ENCODE measurements at places on chromosomes 4 and X.
A peak's percentile ranks its signal among the peaks of the same experiment; 100 is the strongest.

- no peak for DNase-seq
Measured at GRCh38 chr4:16264798-16265197, 38.5 kb upstream of the TAPT1 start.

DNA sequence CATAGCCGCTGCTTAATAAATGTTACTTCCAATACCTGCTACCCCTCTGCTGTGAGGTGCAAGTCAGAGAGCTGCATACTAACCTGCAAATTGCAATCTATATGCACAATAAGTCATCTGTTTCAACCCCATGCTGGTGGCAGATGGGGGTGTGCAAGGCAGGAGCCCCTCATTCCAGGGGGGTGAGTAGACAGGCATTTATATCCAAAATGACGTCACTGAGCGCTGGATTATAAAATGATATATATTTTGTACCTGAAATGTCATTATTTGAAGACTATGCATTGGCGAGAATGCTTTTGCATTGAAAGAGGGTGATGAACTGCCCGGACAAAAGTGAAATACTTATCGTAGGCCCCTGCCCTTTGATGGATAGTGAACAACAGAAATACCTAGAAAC is 24.7 kb downstream of the RBMX2 start:
- no peak for DNase-seq

- no peak for DNase-seq
Measured at GRCh38 chrX:38379088-38379487, 26.7 kb downstream of the OTC start.

DNA sequence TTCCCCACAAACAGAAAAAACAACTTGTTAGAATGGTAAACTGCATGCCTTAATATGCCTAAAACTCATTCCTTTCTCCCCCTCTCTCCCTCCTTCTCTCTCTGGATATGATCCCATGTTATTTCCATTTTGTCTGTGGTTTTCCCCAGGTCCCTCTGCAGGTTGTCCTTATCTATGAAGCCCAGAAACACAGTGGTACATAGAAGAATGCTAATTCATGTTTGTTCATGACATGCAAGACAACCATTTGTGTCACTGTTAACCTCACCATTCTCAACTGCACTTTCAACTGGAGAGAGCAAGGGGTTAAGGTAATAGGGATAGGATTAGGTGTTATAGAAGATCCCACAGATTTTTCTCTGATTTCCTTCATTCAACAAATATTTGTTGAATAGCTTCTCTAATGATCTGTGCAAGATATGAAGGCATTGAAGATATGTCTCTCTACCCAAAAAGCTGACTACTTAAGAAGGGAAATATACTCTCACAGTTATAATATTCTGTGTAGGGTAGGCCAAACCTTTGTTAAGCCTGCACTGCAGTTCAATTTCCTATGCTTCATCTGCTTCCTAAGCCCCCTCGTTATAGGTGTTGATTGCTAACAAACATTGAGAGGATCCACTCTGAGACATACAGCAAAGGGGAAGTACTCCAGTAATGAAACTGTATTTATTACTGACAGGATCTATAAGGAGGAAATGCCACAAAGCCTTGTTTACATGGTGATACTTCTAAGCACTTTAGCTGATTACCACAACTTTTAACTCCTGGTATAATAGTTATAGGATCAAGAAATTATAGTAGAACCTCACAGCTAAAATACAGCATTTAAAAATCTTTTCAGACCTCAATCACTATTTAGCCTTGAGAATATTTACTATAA is 96.1 kb downstream of the FRYL start:
- no peak for DNase-seq

DNA sequence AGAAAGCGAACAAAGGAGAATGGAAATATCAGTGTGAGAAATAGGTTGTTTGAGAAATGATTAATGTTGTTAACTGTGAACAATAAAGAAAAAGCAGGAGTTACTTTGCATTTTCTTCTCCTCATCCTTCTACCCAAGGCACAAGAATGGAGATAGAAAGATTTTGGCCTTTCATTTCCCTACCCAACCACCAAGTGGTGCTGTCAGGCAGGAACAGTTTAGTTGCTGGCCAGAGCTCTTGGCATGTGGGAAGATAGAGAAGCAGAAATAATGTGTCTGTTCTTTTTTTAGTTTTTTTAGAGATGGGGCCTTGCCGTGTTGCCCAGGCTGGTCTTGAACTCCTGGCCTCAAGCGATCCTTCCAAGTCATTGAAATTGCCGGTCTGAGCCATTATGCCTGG is 12.8 kb downstream of the HOPX start:
- DNase-seq, result no peak

DNA sequence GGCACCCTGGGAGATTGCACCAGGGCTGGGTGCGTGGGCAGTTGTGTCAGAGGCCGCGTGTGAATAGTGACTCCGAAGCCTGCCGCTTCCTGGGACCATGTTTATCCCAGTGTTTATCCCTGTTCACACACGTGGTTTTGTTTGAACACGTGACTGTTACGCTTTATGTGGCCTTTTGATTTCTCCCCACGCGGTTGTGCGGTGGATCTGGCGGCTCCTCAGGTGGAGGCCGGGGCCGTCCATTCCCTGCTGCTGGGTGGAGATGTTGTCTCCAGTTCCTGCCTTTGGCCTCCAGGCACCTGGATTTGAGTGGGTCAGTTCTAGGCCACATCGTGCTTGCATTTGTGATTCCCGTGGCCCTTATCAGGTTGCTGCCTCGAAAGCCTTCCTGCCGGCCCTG is 35.1 kb downstream of the NELFA start:
- DNase-seq, result no peak

GRCh38 chr4:185238750-185239149 is 29.4 kb downstream of the SNX25 start:
- no peak for DNase-seq

DNA sequence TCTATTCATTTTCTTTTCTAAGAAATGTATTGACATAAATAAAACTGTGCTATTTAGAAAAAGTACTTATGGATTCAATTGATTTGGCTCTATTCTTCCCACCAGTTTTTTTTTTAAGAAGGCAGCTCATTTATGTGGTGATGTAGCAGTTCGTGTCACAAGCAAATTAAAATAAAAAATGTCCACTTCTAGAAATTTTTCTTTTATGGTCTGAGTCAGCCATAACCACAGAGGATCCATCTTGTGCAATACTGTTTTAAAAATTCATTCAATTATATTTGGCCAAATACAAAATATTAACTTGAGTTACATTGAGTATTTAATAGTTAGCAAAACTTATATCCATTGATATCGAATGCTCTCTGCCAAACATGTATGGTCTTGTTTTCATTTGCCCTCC is 207.9 kb upstream of the FAT1 start:
- DNase-seq, result no peak

GRCh38 chrX:117711782-117712181 is 404.8 kb downstream of the KLHL13 start:
- no peak for DNase-seq

- DNase-seq, result peak; percentile 56
Measured at GRCh38 chr4:6470502-6471306, 1.7 kb downstream of the PPP2R2C start.

Measured in right kidney (tissue), 9 donors.